ENCODE measurements at places on chromosomes 6 and 20.

DNA sequence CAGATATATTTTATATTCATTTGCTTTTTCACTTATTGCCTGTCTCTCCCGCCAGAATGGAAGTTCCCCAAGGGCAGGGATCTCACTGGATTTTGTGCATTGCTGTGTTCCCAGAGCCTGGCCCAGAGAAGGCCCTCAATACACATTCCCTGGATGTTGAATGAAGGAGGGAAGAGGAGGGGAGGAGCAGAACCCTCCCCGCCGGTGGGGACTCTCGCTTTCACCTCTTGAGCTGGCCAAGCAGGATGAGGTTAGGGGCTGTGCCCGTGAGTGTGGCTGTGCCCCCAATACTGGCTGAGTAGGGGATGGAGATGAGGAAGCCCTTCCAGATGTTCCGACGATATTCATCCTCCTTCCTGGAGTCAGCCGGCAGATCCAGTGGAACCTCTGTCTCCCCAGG lies 45.5 kb upstream of the OCSTAMP start:
- no peak for DNase-seq

DNA sequence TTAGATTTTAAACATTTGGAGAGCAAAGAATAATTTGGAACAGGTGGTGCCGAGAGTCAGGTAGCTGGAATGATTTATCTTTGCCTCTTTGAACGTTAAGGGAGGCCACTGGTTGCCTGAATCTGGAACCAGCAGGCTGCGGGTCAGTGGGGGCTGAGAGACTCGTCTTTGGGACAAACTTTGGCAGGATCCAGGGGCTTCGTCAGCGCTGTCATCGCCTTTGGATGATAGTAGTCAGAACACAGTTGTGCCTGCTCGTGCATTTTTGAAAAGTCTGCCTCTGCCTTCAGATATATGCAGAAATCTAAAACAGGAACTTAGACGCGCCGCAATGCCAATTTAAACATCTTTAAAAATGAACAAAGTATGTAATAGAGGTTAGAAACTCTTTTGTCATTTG lies 5.0 kb downstream of the EYA2 start:
- DNase-seq = no peak

DNA sequence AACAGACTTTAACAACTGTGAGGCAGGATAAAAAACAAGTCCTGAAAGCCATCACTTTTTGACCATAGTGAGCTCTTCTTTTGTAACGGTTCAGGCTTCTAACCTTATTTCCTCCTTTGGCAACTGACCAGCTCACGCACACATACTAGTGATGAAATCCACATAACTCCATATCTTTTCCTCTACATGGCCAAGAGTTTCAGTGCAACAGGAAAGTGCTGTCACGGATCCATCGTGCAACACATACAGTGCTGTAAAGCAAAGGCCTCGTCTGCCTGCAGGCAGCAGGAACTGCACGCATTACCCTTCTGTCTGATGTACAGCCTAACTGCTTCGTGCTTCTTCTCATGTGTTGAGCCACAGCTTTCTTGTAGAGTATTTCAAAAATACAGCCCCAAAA lies 108.5 kb downstream of the EPM2A start:
- no peak for DNase-seq

DNA sequence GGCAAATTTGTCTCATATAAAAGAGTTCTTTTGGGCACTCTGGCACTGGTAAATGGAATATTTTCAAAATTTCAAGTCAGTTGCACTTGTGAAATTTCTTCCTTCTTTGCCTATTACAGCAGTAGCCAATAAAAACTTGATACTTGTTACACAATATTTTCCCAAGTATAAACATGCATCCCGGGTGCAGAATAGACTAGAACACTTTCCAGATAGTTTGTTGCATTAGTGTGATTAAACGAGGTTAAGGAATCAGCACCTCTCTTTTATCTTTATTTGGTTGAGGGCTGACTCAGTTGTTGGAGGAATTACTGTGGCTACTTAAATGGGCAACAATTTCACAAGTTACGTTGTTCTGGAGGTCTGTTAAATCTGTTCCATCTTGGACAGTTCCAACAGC lies 467.5 kb downstream of the CDKAL1 start:
- no peak for DNase-seq

- no peak for DNase-seq
Measured at GRCh38 chr6:87995461-87995860, 52.2 kb upstream of the SPACA1 start.

DNA sequence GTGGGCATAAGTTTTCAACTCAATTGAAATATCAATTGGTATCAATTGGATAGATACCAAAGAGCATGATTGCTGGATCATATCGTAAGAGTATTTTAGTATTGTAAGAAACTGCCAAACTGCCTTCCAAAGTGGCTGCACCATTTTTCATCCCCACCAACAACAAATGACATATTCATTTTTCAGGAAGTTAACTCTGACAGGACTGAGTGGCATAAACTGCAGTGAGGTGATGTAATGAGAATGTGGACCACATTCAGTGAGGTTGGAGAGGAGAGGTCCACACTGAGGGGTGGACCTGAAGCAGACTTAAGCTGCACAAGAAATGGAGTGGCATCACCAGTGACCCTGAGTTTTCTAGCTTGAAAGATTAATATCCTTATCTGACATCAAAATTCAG lies 11.6 kb upstream of the CALHM6 start:
- DNase-seq = peak; percentile 14

- DNase-seq = no peak
Measured at GRCh38 chr6:146803601-146804000, 204.8 kb downstream of the ADGB start.

GRCh38 chr6:166930354-166930891 lies 25.9 kb downstream of the RNASET2 start:
- no peak for DNase-seq

DNA sequence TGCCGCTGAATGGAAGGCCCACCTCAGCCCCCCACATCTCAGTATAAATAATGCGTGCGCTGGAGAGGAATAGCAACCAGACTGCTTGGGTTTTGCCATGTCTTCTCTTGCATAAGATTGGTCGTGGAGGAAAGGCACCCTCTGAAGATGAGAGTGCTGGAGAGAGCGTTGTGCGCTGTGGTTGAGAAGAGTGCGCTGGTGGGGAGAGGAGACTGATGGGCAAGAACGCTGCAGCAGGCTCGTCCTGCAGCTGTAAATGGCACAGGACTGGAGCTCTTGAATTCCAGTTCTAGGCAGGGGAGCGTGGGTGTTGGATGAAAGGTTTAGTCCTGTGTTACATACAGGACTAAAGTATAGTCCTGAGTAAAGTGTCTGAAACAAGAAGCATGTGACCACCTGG lies 51.5 kb downstream of the RPRD1B start:
- DNase-seq = no peak

DNA sequence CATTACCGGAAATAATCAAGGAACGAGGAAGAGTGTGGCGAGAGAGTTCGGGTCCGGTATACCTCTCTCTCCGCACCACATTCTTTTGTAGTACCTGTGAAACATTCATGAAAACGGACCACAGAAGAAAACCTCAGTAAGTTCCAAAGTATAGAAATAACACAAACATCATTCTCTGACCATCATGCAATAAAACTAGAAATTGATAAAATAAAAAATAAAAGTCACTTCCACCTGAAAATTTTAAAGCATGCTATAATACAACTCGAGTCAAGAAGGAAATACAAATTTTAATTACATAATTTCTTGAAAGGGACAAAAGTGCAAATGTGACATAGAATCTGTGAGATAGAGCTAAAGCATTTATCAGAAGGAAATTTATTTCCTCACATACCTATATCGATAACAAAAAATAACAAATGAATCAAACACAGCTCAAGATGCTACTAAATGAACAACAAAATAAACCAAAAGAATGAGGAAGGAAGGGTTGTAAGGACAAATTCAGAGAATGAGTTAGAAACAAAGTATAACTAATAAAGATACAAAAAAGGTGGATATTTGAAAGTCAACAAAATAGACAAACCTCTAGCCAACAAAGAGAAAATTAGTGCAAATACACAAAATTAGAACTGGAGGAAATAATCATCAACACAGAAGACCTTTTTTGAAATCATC lies 84.2 kb downstream of the TRIM27 start:
- DNase-seq = no peak

GRCh38 chr6:11425876-11426275 lies 111.7 kb upstream of the TMEM170B start:
- DNase-seq = no peak

GRCh38 chr20:57819691-57820380 lies 110.0 kb upstream of the PMEPA1 start:
- no peak for DNase-seq

DNA sequence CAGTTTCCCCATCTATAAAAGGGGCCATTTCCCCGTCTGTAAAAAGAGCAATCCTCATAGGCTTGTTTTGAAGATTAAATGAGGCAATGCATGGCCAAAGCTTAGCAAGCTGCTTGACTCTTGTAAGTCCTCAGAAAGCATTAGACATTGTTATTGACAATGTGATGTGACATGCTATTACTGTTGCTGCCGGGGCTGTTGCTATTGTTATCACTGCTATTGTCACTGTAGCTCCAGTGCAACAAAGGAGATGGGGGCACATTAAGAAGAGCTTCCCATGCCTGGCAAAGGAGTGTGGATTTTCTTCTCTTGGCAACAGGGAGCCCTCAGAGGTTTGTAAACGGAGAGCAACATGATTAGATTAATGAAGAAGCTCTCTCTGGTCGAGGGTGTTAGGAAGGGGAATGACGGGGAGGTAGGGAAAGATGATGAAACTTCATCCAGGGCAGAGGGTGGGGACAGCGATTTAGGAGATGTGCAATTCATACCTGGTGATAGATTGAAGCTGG lies 33.1 kb upstream of the FAM83D start:
- DNase-seq = no peak

DNA sequence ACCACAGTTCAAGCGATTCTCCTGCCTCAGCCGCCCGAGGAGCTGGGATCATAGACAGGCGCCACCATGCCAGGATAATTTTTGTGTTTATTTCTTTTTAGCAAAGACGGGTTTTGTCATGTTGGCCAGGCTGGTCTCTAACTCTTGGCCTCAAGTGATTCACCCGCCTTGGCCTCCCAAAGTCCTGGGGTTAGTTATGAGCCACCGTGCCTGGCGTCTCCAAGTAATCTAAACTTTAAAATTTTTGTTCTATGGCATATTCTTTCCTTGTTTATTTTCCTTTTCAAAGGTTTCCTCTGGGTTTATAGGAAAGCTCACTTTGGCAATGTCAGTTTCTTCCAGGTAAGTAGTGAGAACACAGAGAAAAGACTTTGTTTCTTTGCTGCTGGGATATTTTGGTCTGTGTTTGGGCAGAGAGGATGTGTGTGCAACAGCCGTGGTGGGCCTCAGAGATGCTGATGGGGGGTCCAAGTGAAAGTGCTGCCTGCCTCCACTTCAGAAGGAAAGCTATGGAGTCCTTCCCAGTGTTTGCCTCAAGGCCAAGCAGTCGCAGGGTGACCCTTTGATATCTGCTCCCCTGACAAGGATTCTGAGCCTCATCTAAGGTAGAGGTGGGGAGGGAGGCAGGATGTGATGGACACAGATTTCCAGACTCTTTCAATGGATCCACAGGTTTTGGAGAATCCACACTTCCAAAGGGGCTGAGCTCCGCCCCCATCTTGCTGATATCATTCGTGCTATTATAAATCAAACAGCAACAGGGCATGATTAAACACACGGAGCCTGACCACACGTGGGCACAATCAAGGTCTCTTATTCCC lies 2.3 kb downstream of the LRP11 start:
- no peak for DNase-seq

GRCh38 chr6:129882510-129883023 lies 21.5 kb upstream of the TMEM244 start:
- DNase-seq = no peak

DNA sequence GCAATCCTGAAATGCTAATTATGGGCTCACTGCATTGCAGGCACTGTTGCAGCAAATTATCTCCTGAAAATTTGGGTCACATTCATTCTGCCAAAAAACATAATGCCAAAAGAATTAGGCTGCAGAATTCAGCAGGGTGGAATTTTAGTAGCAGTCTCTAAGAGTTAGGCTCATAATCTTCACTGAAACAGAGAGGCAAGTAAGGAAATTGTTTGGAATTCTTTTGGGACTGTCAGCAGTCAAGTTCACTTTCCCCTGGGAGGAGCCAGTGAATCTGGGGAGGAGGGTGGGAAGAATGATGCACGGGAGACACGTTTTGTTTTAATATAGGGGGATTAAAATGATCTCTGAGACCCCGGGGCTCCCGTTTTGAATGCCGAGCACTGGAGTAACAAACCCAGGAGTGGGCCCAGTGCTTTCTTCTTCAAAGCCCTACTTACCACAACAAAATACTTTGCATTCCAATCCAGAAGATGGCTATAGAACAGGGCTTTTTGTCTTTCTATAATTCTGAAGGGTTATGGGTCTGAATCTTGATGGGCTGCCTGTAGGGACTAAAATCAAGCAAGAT lies 44.7 kb downstream of the SOBP start:
- DNase-seq = no peak

GRCh38 chr6:16412171-16412570 lies 173.8 kb downstream of the GMPR start:
- DNase-seq = no peak

- peak; percentile 89 for DNase-seq
Measured at GRCh38 chr6:104711371-104711770, 148.3 kb downstream of the HACE1 start.

DNA sequence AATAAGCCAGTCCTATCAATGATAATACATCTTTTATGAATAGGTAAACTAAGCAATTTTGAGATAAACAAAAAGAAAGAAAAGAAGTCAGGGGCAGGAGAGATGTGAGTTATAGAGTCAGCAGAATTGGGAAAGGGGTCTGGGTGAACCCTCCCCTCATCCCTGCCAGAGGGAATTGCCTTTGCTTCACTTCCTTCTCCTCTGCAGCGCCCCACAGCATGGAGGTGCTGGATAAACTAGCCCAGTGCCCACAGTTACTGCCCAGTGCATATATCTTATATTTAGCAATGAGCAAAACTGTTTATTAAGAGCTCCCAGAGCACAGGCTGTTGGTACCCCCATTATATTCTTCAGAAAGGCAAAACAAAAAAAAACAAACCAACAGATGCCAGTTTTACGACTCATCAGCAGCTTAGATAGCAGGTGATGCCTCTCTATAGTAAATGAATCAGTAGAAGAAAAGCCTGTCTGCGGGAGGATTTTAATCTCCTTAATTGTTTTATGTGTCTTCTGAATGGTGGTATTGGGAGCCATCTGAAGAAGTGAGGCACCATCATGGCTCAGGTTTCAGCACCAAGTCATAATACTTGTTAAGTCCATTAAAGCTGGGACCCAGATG lies 419.2 kb downstream of the EPM2A start:
- no peak for DNase-seq

- peak; percentile 10 for DNase-seq
Measured at GRCh38 chr6:88119769-88120168, 46.4 kb downstream of the CNR1 start.

- no peak for DNase-seq
Measured at GRCh38 chr20:37394543-37395409, 48.8 kb downstream of the SRC start.

Data from AML-193 (cell line).